Inflammatory macrophage treated with lipopolysaccharide for 1 hour (primary cell): ENCODE measurements at places on chromosomes 7 and 10.
A peak's percentile ranks its signal among the peaks of the same experiment; 100 is the strongest.

DNA sequence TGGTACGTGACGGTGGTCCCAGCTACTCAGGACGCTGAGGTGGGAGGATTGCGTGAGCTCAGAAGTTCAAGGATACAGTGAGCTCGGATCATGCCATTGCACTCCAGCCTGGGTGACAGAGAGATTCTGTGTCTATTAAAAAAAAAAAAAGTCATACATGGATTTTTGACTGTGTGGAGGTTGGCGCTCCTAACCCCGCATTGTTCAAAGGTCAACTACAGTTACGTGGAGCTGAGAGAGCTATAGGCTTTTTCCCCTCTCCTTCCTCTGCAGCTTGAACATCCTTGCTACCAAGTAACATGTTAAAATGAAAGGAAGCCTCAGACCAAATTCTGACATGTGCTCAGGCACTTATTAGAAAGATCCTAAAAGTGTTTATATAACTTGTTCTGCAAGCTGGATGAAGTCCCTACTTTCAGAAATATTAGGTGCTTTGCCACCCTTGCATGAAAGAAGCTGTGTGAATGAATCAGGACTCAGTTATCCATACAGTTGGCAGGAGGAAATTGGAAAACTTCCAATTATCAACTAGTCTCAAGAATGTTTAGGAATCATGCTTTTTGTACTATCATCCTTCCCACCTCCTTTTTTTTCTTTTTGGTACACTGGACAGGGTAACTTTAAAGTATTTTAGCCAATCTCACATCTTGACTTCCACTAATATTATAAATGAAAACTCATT is 12.5 kb upstream of the ST7 start:
- DNase-seq, result no peak

GRCh38 chr7:112510001-112510742 is 29.4 kb downstream of the LSMEM1 start:
- peak; percentile 91 for DNase-seq

DNA sequence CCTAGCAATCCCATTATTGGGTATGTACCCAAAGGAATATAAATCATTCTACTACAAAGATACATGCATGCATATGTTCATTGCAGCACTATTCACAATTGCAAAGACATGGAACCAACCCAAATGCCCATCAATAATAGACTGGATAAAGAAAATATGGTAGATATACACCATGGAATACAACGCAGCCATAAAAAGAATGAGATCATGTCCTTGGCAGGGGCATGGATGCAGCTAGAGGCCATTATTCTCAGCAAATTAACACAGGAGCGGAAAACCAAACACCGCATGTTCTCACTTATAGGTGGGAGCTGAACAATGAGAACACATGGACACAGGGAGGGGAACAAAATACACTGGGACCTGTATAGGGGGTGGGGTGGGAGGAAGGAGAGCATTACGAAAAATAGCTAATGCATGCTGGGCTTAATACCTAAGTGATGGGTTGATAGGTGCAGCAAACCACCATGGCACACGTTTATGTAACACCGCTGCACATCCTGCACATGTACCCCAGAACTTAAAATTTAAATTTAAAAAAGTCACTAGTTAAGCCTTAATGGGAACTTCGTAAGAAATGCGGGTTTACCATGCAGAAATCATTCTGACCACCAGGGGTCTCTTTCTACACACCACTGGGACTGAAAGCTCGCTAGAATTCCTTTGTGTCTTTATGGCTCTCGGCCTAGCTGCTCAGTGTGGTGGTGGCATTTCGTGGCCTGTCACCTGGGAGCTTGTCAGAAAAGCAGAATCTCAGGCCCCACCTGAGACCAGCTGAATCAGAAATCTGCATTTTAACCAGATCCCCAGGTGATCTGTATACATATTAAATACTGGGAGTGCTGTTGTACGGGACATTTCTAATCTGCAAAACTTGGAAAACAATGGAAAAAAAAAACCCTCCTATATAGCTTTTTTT is 9.5 kb downstream of the ANKRD1 start:
- DNase-seq, result peak; percentile 92

GRCh38 chr10:132329565-132330485 is 2.2 kb upstream of the LRRC27 start:
- peak; percentile 33 for DNase-seq

DNA sequence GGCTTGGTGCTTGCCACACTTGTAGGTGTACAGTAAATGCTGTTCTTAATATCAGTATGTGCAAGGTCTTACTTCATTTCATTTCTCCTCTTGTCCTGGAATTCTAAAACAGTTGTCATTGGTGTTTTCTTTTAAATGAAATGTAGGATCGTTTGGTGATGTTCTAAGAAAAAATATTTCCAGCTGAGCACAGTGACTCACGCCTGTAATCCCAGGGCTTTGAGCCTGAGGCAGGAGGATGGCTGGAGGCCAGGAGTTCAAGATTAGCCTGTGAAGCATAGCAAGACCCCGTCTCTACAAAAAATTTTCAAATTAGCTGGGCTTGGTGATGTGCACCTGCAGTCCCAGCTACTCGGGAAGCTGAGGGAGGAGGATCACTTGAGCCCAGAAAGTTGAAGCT is 32.6 kb upstream of the ELN start:
- DNase-seq, result no peak

DNA sequence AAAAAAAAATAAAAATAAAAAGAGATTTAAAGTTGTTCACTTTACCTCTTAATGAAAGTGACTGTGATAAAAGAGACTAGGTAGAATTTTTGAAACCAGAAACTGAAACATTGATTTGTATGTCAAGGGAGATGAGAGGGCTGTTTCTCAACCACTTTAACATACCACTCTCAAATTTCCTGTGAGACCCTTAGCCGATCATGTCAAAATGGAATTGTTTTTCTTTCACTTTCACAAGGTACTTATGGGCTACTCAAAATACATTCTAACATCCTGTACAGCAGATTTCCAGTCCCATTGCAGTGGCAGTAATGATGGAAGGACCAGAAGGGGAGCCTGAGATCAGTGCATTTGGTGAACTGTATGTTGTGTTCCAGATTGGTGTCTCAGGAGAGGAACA is 261.2 kb downstream of the PPP1R3A start:
- no peak for DNase-seq

DNA sequence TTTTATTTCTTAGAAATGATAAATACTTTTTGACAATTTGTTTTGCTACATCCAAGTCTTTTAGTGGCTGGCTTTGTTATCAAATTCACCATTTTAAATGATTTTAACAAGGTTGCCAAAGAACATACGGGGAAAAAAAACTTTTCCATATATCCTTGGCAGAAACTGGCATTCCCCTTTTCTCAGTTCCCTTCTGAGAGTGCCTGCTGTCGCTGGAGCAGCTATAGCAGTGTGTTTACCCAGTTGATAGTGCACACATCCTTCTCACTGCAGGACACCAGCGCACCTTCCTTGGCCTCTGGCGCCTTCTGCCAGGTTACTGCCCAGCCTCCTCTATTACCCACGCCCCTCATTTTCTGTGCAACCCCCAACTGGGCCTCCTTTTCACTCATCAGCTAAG is 94.1 kb downstream of the ALOX5 start:
- DNase-seq, result no peak

- no peak for DNase-seq
These were observed 667 bp downstream of the KLLN start for GRCh38 chr10:87862679-87863052.
